SIG-M5 (cell line): ENCODE measurements at places on chromosomes 7 and 10.

GRCh38 chr10:3225561-3225960 is 53.0 kb upstream of the PITRM1 start:
- no peak for DNase-seq

DNA sequence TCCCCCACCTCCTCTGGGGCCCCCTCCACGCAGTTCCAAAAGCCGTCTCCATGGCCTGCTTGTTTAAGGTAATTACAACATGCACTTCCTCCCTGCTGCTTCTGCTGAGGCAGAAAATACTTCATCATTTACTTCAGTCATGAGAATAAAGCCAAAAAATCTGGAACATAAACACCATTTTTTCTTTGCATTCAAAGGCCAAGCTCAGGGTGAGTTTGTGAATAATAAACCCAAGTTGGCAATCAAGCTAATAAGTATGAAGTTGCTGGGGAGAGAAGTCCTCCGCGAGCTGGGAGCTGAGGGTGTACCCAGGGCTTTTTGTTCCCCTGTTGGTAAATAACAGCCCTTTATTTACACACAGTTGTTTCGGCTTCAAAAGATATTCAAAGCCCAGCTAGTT is 70.5 kb downstream of the FAM204A start:
- no peak for DNase-seq

- DNase-seq: no peak
These were observed 737 bp downstream of the CNNM2 start for GRCh38 chr10:102918817-102919245.

- no peak for DNase-seq
These were observed 706.6 kb downstream of the INHBA start for GRCh38 chr7:40996233-40996677.

DNA sequence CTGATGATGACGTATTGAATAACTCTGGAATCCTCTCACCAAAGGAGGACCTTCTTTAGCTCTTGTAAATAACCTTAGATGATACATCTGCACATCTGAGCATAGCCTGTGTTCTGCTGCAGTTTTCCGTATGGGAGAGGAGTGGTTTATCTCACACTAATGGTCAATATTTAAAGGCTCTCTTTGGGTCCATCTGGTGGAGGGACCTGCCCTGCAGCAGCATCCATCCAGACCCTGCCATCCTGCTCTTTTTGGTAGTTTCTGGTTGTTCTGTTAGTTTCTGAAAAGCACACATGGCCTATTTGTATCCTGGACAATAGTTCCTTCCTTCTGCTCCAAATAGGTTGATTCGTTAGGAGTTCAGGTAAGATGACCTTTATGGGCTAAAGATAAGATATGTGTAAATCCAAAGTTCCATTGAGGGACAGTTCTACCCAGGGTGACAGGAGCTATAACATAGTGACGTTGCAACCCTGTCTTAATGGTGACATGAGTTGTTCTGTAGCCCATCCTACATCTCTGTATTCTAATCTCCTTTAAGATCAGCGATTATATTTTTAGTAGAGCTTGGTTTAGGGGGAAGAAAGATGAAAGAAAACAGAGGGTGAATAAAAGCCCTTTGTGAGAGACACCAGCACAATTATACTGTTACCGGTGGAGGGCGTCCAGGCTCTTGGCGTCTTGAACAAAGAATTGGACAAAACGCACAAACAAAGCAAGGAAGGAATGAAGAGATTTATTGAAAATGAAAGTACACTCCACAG is 60.0 kb upstream of the KLF14 start:
- DNase-seq: no peak

GRCh38 chr7:64838691-64839090 is 44.5 kb downstream of the ZNF138 start:
- DNase-seq: no peak

- no peak for DNase-seq
These were observed 305.6 kb downstream of the RPS24 start for GRCh38 chr10:78339251-78339650.

DNA sequence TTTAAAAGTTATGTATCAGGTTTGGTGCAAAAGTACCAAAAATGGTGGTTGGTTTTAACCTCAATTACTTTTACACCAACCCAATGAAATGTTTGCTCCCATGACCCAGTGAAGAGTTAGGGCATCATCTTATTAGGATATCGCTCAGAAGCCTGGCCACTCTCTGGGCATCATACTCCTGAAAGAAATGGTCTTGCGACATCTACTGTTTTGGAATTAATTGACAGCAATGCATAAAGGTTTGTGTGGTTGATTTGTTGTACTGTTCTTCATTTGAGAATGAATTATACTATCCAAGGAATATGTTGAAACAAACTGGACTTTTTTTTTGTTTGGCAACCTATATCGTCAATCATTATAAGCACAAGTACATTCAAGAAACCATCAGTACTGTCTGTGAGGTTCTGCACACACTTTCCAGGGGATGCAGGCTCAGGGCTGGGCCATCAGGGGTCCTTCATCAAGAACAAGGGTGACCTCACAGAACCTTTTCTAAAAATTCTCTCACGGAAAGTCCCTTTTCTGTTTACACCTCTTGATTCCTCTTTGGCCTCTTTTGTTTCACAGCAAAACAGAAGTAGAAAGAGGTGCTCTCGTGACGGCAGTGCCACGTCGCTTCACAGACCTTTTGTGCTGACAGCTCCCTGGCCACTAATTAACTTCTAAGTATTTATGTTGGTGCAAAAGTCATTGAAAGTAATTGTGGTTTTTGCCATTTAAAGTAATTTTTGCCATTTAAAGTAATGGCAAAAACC is 117.2 kb upstream of the KLF6 start:
- no peak for DNase-seq

- DNase-seq: no peak
These were observed 41.9 kb downstream of the AUTS2 start for GRCh38 chr7:69640216-69640615.

DNA sequence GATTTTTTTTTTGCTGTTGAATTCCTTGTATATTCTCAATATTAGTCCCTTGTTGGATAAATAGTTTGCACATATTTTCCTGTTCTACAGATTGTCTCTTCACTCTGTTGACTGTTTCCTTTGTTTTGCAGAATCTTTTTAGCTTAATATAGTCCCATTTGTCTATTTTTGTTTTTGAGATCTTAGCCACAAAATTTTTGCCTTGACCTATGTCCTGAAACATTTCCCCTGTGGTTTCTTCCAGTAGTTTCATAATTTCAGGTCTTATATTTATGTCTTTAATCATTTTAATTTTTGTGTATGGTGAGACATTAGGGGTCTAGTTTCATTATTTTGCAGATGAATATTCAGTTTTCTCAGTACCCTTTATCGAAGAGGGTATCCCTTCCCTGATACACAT is 92.7 kb downstream of the LANCL2 start:
- DNase-seq: no peak

GRCh38 chr10:106929291-106929895 is 235.1 kb downstream of the SORCS1 start:
- DNase-seq: no peak

DNA sequence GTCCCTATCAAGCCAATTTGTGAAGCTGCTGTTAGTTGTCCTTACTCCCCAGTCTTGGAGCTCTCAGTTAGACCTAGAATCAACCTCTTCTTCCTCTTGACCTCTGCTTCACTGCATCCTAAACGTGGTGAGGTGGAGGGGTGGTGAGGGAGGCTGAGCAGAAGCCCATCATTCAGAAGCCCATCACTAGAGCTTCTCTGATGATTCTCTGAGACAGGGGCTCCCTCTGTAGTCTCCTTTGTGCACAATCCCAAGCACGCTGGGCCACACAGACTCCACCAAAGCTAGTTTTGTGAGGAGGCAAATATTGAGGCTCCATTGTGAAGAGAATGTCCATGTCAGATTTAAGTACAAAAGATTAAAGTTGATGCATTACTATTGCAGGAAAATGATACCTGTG is 163.8 kb upstream of the PRSS1 start:
- DNase-seq: no peak

GRCh38 chr10:63219749-63220148 is 86.6 kb downstream of the NRBF2 start:
- DNase-seq: no peak

- no peak for DNase-seq
These were observed 1022.6 kb downstream of the LRMDA start for GRCh38 chr10:76453997-76454396.

GRCh38 chr10:62244785-62245467 is 23.7 kb downstream of the RTKN2 start:
- no peak for DNase-seq

DNA sequence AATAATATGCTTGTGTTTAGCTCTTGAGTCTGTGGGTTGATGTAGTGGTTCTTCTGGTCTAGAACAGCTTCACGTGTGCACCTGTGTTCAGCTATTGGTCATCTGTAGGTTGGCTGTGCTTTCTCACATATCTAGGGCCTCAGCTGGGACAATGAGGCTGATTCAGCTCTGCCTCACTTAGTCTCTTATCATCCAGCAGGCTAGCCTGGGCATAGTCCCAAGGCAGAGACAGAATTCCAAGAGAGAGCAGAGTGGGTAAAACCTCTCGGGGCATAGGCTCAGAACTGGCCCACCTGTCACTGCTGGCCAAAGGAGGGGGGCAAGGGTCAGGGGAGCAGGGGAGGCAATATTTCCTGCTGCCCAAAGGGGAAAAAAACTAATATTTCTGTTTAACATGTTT is 32.0 kb upstream of the MXI1 start:
- DNase-seq: no peak

DNA sequence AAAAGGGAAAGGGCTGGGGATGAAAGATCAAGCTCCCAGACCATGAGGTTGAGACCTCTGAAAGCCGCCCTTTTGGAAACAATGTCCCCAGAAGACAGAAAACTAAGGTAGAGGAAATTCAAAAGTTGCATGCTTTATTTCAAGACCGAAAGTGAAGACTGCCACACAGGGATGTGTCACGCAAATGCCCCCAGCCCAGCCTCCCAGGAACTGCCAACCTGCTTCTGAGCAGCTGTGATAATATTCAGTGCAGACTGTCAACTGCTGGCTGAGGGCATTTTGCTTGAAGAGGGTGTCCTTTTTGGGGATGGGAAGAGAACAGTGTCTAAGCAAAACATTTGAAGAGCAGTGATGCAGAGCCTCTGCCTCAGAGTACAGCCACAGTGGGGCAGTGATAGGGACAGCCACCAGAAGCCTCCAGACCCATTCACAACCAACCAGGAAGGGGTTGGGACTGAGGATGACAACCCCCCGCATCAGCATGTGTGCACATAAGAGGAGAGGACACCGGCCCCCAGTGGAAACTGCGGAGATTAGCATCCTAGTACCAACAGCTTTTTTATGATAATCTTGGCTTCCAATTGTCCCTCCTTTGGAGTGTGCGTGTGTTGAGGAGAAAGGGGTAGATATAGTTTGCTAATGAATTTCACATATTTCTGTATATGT is 34.7 kb upstream of the NFE2L3 start:
- DNase-seq: no peak

DNA sequence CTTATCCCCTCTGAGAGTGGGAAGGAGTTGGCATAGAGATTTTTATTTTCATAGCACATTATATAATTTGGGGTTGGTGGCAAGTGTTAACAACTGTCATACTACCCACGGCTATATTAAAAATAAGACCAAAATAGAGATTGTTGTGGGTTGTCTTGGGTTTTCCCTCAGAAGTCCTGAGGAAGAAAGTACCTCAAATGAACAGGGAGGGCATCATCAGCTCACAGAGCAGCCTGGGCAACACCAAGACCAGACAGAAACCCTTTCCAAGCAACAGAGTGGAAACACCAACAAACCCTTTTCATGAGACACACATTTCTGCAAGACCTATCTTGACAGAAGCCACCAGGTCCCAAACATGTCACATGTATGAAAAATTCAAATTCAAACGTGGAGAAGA is 121.2 kb downstream of the GLI3 start:
- DNase-seq: no peak

DNA sequence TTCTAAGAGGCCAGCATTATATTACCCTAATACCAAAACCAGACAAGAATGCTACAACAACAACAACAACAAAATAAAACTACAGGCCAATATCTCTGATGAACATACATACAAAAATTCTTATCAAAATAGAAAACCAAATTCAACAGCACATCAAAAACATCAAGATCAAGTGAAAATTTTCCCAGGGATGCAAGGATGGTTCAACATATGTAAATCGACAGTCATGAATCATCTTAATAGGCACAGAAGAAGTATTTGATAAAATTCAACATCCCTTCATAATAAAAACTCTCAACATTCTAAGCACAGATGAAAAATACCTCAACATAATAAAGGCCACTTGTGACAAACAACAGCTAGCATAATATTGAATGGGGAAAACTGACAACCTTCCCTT is 75.3 kb downstream of the JMJD1C start:
- DNase-seq: no peak

DNA sequence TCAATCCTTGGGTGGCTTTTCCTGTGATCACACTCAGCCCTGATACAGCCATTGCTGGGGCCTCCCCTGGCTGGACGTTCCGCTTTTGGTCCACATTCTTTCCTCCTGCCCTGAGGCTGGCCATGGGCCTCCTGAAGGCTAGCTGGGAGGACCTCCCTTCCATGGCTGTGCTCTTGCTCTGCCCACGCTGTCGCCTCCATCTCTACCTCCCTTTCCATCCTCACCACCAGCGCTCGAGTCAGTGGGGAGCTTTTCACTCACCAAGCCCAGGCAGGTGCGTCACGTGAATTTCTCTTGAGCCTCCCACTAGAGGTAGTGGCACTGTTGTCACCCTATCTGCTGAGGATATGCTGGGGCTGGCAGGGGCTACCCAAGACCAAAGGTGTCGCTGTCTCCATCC is 85.9 kb downstream of the BMS1 start:
- no peak for DNase-seq

DNA sequence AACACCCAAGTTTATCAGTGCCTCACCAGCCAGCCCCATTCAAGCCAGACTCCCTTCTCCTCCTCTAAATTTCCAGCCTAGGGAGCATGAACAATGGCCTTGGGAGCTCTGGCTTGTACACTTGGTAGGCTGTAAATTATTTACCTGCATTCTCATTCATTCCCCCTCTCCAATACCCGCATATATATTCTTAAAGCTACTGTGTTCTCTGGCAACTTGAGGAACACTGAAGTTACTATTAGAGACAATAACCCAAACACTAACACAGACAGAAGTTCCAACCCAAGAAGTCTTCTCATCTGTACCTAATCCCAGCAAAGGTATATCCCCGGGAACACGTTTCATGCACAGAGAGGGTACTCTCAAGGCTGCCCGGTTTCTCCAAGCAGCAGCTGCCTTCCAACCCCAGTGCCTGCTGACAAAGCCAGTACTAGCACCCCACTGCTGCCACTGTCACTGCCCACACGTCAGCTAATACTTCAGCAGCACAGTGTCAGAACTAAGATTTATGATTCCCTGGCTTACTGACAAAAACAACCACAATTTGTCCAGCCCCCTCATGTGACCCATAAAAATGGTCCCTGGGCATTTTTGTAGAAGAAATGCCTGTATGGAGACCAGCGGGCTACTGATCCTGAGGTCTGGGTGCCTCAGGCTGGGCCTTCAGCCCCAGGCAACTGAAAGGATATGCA is 3.1 kb downstream of the WDR91 start:
- DNase-seq: no peak

- DNase-seq: no peak
These were observed 4.1 kb downstream of the NEUROD6 start for GRCh38 chr7:31336202-31337001.

- no peak for DNase-seq
These were observed 1.9 kb downstream of the HHEX start for GRCh38 chr10:92691591-92692079.
